ENCODE measurements at places on chromosomes 11 and 22. TPM values are rescaled to one million over a fixed set of nuclear protein-coding genes. Genes with fewer than 3 reads are reported as not detected.

Gene HEPN1
- not detected for total RNA-seq

Gene C1QTNF4
- total RNA-seq: 5.0 TPM

GRCh38 chr11:11989774-11990744 is 18.4 kb downstream of the DKK3 start:
- no peak for DNase-seq

GRCh38 chr11:110747531-110747930 is 35.3 kb upstream of the ARHGAP20 start:
- no peak for DNase-seq

Gene RASGRP2
- total RNA-seq: 39.7 TPM

DNA sequence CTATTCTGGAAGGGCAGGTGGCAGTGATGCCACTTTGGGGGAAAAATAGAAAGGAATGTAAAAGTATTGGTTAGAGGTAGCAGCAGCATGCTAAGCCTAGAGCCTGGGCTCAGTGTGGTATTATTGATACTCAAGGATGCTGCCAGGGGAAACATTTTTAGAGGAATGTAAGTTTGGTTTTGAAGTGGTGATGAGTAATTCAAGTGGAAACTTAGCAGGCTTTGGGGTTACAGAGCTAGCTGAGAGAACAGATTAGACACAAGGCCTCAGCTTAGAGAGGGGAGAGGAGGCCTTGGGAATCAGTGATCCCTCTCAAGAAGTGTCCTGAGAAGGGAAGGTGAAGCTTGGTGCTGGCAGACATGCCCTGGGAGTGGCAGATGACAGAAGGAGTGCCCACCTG is 32.9 kb upstream of the DDI1 start:
- DNase-seq: no peak

GRCh38 chr11:57630171-57630570 is 19.5 kb downstream of the YPEL4 start:
- no peak for DNase-seq

DNA sequence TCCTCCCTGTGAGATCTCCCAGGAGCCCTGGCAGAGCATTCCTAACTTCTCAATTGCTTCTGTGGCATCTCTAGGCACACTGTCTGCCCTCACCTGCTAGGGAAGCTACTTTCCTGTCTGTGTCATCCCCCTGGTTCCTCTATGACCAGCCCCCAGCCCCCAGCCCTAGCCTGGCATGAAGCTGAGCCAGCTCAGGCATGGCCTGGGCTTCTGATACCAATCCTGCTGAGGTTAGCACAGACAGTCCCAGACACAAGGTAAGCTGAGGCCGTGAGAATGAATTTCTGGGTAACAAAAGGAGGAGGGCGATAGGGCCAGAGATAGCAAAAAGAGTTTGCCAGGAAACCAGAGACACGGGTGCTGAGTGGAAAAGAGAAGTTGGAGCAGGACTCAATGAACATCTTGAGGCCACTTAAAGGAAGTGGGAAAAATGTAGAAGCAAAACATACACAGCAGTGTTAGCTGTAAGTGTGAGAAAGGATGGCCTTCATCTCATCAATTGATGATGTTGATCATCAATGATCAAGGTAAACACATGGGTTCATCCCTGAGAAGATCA is 87.6 kb upstream of the PICALM start:
- DNase-seq: no peak

Gene CHRNA10
- total RNA-seq: 4.6 TPM

DNA sequence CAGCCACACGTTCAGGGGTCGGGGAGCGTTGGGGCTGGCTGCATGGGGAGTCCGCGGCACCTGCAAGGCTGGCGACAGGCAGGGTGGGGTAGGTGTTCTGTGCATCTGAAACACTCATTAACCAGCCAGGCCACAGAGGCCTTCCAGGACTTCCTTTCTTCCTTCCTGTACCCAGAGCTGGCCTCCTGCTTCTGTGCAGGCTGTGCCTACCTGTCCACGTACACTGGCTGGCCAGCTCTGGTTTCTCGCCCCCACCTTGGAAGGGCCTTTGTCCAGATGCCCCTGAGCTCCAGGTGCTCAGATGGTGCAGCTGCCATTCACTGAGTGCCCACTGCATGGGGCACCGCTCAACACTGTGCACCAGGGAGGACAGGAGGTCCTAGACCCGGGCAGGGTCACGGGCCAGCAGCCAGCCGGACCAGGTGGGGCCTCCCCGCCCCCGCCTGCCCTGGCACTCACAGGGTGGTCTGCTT is 15.9 kb downstream of the TTLL12 start:
- DNase-seq: no peak

DNA sequence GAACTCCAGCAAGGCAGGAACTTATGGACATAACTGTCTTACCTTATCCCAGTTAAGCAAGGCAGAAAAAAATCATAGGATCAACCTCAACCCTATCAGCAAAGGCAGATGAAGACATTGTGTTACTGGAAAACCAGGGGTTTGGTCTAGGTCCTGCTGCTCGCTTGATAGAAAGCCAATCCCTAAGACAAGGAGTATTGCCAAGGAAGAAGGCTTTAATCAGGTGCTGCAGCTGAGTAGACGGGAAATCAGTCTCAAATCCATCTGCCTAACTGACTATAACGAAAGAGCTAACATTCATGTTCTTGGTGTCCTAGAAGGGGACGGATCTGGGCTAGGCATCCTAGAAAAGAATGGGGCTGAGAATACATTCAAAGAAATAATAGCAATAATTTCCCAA is 1158.7 kb upstream of the CNTN5 start:
- DNase-seq: no peak

DNA sequence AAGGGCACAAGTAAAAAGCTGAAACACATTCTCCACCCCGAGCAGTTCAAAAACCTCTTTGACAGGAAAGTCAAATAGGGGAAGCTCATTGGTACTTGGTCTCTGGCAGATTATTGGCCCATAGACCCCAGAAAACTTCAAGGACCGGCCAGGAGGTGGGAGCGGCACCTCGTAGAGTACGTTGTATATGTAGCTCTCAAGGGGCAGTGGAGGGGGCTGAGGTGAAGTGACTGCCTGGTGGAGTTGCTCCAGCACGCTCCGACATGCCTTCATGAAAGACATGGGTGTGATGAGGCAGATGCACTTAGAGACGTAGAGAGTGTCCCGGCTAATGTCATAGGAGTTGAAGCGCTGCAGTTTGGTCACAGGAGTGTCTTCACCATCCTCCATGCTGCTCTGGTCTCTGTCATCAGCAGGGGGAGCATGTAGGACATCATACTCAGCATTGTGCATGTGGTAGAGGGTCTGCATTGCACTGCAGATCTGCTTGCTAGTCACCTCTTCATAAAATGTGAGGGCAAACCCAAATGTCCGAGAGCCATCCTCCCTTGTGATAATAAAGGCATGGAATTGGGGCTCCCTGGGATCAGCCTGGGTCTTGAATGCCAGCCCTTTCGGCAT is 61.3 kb downstream of the DENND5A start:
- DNase-seq: no peak

- no peak for DNase-seq
These were observed 384.8 kb downstream of the MN1 start for GRCh38 chr22:27416511-27417420.

DNA sequence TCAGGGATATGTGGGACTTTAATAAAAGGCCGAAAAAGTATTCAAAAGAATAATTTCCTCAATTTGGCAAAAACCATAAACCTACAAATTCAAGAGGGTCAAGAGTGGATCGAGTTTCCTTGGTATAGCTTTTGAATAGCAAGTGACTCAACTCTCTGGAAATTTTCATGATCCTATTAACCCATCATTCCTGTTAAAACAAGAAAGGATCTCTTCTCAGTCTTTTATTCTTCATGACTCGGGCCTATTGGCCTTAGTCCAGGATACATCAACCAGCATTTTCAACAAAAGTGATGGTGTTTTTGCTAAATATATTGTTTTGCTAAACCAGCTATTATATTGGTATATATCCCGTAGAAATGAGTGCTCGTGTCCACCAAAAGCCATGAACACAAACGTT is 110.3 kb downstream of the ATXN10 start:
- no peak for DNase-seq

- DNase-seq: no peak
These were observed 52.7 kb upstream of the CCND1 start for GRCh38 chr11:69588270-69588669.

Gene TRPC6
- total RNA-seq: 3.3 TPM

DNA sequence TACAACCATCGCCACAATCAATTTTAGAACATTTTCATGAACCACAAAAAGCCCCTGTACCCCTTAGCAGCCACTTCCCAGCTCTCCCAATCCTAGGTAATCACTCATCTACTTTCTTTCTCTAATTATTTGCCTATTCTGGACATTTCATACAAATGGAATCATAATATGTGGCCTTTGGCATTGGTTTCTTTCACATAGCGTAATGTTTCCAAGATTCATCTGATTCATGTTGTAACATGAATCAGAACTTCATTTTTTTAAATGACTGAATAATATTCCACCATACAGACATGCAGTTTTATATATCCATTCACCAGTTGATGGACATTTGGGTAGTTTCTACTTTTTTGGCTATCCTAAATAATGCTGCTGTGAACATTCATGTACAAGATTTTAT is 56.2 kb upstream of the RCN1 start:
- no peak for DNase-seq

- DNase-seq: no peak
These were observed 237.9 kb downstream of the BRD1 start for GRCh38 chr22:49589811-49590210.

GRCh38 chr11:10275714-10276113 is 18.3 kb downstream of the SBF2 start:
- no peak for DNase-seq

Gene GAL3ST1
- total RNA-seq: 26.3 TPM

GRCh38 chr11:72812604-72812966 is 1.6 kb upstream of the ATG16L2 start:
- DNase-seq: no peak

DNA sequence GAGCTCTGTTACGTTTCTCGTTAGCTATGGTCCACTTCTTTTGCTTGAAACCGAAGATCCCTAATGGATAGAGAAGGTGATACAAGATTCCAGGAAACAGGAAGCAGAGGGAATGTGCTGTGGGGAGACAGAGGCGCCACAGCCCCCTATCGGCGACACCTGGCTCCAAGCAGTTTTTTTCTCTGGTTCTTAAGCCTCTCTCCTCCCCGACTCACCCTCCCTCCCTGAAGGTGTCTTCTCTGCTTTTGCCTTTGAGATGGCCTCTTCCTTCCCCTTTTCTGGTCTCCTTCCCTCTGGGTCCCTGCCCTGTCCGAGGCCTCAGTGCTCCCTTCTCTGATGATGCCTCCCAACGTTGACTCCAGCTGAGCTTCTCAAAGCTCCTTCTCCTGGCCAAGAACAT is 14.2 kb upstream of the APOBEC3A start:
- DNase-seq: peak; percentile 26

GRCh38 chr11:116986521-116987105 is 111.6 kb downstream of the SIK3 start:
- no peak for DNase-seq

Gene TTC36
- 0.71 TPM for total RNA-seq

GRCh38 chr22:26650722-26651421 is 6.5 kb upstream of the MIAT start:
- DNase-seq: no peak

Gene C22orf42
- total RNA-seq: not detected

GRCh38 chr11:73980001-73980961 is 2.4 kb downstream of the UCP2 start:
- peak; percentile 51 for DNase-seq

Gene MRGPRX3
- not detected for total RNA-seq

DNA sequence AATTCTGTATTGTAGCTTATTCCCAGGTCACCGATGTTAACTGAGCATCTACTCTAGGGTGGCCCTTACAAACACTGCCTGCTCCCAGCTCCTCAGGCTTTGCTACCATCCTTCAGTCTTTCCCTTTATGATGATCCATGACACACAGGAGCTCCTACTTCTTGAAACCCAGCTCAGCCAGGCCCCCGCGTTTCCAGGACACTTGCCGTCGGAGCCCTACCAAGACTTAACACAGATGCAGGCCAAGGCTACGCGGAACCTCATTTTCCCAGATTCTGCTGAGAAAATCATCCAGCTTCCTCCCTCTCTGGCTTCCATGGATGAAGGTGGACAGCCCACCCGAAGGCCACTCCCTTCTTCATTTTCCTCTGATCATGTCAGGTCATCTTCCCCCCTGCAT is 18.6 kb downstream of the IGSF9B start:
- no peak for DNase-seq

DNA sequence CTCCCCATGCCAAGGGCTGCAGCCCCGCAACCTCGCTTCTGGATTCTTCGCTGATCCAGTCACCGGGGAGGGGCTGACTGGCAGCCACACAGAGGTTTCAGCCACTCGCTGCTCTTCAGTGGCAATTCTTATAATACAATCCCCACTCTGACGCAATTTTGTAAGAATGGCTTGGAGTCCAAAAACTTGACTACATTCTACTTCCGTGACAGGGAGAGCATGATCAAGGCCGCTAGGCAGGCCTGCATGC is 14.9 kb downstream of the PPM1F start:
- DNase-seq: no peak

- DNase-seq: no peak
These were observed 44.8 kb upstream of the OR9Q1 start for GRCh38 chr11:57978686-57979531.

GRCh38 chr11:101583251-101584128 is at the start of gene TRPC6:
TSS of gene TRPC6 (minus strand) at chr11:101584007. CDS start at chr11:101583503, 504 bp downstream.
- no peak for DNase-seq

DNA sequence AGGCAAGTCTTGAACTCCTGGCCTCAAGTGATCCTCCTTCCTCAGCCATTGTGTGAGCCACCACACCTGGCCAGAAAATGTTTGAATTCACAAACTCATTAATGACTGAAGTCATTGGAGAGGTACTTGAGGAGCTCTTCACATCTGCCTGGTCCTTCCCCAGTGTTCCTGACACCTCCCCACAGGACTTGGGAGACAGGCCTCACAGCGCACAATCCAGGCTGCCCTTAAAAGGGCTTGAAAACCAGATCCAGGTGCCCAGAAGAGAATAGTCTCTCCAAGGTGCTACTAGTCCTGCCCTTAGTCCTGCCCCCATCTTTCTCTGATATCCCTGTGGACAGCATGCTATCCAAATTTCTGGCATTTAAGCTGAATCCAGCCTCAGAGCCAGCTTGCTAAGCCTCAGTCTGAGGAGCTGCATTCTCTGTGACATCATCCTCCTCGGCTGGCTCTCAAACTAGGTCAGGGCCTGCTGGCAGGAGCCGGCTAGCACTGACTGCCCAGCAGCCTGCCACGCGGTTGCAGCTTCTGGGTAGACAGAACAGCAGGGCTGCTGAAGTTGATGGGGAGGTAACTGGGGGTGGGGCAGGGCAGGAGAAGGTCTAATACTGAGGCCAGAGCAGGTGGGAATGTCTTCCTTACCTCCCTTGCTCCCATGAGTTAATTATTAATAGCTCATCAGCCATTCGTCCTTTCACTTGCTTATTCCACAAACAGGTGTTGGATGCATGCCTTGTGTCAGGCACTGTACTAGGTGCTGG is 35.3 kb upstream of the NECTIN1 start:
- DNase-seq: no peak

DNA sequence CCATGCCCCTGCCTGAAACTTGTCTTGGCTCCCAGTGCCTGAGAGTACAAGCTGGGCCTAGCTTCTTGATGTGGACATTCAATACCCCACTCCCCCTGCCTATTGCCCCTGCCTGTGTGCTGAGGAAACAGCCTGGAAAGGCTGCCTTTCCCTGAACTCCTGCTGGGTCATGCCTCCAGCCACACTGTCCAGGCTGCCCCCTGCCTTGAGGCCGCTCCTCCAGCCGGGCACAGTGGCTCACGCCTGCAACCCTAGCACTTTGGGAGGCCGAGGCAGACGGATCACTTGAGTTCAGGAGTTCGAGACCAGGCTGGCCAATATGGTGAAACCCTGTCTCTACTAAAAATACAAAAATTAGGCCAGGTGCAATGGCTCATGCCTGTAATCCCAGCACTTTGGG is 10.1 kb downstream of the CCS start:
- no peak for DNase-seq

All from sciatic nerve (tissue), 2 donors.